Esophagus muscularis mucosa (tissue), 4 donors: ENCODE measurements at places on chromosomes 2 and 18.

GRCh38 chr2:120678926-120679325 is 56.7 kb upstream of the GLI2 start:
- no peak for DNase-seq

GRCh38 chr2:205463466-205464025 is 218.8 kb upstream of the NRP2 start:
- no peak for DNase-seq

GRCh38 chr2:163466331-163467250 is 269.2 kb downstream of the FIGN start:
- no peak for DNase-seq

- no peak for DNase-seq
Observed at GRCh38 chr2:45178854-45179253, 169.6 kb upstream of the SIX2 start.

DNA sequence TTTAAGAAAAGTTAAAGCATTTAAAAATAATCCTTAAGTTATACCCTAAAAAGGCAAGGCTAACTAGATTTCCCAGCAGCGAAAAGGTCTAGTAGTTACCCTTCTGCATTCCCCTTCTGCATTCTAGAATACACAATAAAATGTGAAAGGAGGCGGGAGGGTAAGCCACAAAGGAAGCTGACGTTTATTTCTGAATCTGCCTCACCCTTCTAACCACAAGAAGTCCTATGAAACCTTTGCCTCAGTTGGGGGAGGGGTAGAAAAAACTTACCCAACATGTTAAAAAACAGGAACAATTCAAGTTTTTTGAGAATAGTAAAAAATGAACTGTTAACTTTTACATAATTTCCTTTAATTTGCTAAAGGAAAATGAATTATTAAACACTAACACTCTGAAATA is 11.3 kb downstream of the STK17B start:
- no peak for DNase-seq

GRCh38 chr18:4360221-4360715 is 94.8 kb downstream of the DLGAP1 start:
- DNase-seq = no peak

GRCh38 chr2:172342611-172343010 is 84.8 kb upstream of the ITGA6 start:
- DNase-seq = no peak

DNA sequence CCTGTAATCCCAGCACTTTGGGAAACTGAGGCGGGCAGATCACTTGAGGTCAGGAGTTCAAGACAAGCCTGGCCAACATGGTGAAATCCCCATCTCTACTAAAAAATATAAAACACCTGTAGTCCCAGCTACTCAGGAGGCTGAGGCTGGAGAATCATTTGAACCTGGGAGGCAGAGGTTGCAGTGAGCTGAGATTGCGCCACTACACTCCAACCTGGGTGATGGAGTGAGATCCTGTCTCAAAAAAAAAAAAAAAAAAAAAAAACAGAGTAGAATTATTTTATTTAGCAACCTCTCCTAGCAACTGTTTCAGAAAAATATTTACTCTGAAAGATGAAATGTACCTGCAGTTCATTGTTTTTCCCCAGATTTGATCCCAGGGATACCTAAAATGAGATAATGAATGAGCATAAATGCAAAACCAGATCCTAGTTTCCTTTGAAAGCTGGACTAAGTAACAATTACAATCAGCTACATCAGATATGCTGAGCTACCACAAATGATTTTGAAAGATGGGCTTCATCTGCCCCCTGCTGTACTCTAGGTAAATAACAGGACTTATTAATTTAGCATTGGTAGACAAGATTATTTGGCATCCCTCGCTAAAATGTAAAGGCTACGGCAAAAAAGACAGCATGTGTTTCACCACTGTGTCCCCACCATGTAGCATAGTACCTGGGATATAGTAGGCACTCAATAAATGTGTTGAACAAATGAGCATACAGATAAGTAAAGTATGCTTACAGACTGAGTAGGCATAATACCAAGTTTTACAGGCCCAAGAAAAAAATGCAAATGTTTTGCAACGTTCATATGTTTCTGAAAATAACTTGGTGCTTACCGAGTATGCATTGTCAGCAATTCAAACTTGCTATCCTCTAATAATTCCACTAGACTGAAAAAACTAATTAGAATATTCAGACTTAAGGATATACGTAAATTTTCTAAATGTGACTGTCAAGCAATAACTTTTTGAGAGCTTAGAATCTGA is 102.5 kb downstream of the ATL2 start:
- DNase-seq = no peak
